ENCODE measurements at places on chromosomes 7 and 10. TPM values are rescaled to one million over a fixed set of nuclear protein-coding genes. Genes with fewer than 3 reads are reported as not detected.

DNA sequence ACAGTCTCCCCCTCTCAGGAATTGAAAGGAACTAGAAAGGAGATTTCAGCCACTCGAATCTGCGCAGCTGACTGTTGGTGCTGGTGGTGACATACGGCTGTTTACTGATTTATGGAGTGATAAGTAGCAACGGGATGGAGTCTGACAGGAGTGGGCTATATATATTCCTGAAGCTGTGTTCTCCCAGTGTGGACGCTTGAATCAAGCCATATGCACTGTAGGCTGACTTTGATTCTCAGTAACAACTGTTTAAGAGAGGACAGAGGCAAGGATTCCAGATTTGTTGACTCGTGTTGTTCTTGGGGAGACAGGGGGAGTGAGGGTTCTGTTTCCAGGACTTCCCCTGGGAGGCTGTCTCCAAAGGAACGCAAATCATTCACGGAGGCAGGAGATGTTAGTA lies 260.1 kb upstream of the AUTS2 start:
- no peak for DNase-seq
- H3K27ac ChIP-seq, result no peak overlapping the region
- no peaks in the 10 kb centered on the region for H3K4me1 ChIP-seq
- H3K27me3 ChIP-seq, result no peaks in the 10 kb centered on the region
- H3K36me3 ChIP-seq, result no peaks in the 10 kb centered on the region

Gene GRID2IP
- not detected for total RNA-seq

- DNase-seq, result no peak
- no peak overlapping the region for H3K27ac ChIP-seq
- H3K4me1 ChIP-seq, result no peaks in the 10 kb centered on the region
These were observed 53.0 kb upstream of the PDGFA start for GRCh38 chr7:572416-573268.

DNA sequence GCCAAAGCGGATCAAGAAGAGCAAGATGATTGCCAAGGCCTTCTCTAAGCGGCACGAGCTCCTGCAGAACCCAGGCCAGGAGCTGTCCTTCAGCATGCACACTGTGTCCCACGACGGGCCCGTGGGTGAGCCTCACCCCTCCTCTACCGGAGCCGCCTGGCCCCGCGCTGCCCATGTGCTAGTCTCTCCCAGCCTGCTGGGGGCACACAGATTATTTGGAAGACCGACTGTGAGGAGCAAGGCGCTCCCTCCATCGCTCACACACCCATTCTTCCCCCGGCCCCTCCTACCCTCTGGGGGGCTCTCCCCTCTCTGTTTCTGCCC lies 13.9 kb upstream of the AHCYL2 start:
- no peaks in the 10 kb centered on the region for H3K36me3 ChIP-seq
- H3K27me3 ChIP-seq, result no peaks in the 10 kb centered on the region
- H3K4me3 ChIP-seq, result no peak overlapping the region
- H3K4me1 ChIP-seq, result no peaks in the 10 kb centered on the region

GRCh38 chr10:106980495-106981451 lies 183.7 kb downstream of the SORCS1 start:
- H3K4me1 ChIP-seq, result no peaks in the 10 kb centered on the region
- no peak overlapping the region for H3K27ac ChIP-seq
- H3K36me3 ChIP-seq, result no peaks in the 10 kb centered on the region
- no peak for DNase-seq

Gene ADARB2
- total RNA-seq, result not detected

DNA sequence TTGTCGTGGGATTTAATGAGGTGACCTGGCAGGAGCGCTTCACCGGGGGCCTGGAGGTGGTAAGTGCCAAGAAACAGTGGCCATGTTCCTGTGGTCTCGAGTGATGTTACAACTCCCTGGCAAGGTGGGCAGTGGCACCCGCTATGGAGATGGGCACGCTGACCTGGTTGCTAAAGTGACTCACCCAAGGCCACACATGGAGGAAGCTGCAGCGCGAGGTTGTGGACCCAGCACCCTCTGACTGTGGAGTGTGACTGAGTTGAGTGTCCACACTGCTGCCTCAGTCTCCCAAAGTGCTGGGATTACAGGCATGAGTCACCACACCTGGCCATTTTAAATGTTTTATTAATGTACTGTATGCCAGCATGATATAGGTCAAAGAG lies 73.2 kb downstream of the RGS10 start:
- DNase-seq, result peak; percentile 36
- peaks cover 25% of the 10 kb centered on the region for H3K4me1 ChIP-seq
- H3K27ac ChIP-seq, result no peak overlapping the region

- H3K27me3 ChIP-seq, result no peaks in the 10 kb centered on the region
- no peak overlapping the region for H3K27ac ChIP-seq
- no peak for DNase-seq
- H3K4me3 ChIP-seq, result no peak overlapping the region
- no peaks in the 10 kb centered on the region for H3K4me1 ChIP-seq
- H3K36me3 ChIP-seq, result no peaks in the 10 kb centered on the region
These were observed 109.0 kb upstream of the ELMO1 start for GRCh38 chr7:37557571-37558209.

Gene ENTPD1
- not detected for total RNA-seq

DNA sequence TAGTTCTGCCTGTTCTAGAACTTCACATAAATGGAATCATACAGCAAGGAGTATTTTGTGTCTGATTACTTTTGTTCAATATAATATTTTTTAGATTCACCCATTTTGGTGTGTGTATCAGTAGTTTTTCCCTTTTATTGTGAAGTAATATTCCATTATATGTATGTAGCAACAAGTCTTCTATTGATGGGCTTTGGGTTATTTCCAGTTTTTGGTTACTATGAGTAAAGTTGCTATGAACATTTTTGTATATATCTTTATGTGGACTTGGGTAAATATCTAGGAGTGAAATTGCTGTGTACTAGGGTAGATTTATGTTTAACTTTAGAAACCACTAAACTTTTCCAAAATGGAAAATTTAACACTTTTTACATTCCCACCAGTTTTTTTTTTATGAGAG lies 35.7 kb downstream of the ADK start:
- no peak overlapping the region for H3K4me3 ChIP-seq
- H3K27me3 ChIP-seq, result no peaks in the 10 kb centered on the region
- peak; percentile 83 for DNase-seq
- H3K4me1 ChIP-seq, result peaks cover 55% of the 10 kb centered on the region
- peak overlapping the region; percentile 7 for H3K27ac ChIP-seq

Gene CCL26
- total RNA-seq, result 7.1 TPM

DNA sequence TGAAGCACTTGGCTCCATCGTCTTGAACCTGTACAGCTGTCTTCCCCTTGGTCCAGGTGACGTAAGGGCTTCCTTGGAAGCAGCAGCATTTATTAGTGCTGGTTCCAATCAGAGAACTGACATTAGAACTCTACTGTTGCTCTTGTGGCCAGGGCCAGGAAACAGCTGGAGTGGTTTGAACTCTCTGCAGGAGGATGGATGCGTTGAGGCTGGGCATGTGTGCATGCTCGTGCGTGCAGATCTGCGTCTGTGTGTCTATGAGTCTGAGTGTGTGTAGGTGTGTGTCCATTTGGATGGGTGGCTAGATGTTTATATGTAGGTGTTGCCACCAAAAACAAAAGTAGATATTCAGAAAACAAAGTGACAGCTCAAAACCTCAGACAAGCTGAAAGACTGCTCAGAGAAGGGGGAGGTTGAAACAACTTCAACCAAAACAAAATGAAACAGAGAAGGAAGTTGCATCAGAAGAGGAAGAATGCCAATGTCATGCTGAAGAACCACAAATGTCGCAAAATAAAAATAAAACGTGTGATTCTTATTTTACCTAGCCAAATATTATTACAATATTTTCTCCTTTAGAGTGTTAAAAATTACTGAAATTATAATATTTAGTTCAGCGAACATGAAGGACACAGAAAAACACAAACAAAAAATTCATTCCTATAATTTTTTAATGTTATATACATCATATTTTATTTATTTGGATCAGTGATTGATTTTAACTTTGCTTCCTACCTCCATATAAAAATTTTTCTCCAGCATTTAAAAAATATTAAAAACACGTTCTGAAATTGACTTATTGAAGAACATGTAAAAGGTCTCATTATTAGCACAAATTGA lies 96.1 kb upstream of the MKLN1 start:
- no peaks in the 10 kb centered on the region for H3K36me3 ChIP-seq
- H3K4me1 ChIP-seq, result peaks cover 14% of the 10 kb centered on the region
- H3K27me3 ChIP-seq, result no peaks in the 10 kb centered on the region
- H3K4me3 ChIP-seq, result no peak overlapping the region
- no peak for DNase-seq

Gene PON1
- not detected for total RNA-seq

- H3K4me3 ChIP-seq, result no peak overlapping the region
- H3K27ac ChIP-seq, result no peak overlapping the region
- no peaks in the 10 kb centered on the region for H3K27me3 ChIP-seq
- no peaks in the 10 kb centered on the region for H3K4me1 ChIP-seq
These were observed 111.6 kb downstream of the HTR5A start for GRCh38 chr7:155181768-155182167.

DNA sequence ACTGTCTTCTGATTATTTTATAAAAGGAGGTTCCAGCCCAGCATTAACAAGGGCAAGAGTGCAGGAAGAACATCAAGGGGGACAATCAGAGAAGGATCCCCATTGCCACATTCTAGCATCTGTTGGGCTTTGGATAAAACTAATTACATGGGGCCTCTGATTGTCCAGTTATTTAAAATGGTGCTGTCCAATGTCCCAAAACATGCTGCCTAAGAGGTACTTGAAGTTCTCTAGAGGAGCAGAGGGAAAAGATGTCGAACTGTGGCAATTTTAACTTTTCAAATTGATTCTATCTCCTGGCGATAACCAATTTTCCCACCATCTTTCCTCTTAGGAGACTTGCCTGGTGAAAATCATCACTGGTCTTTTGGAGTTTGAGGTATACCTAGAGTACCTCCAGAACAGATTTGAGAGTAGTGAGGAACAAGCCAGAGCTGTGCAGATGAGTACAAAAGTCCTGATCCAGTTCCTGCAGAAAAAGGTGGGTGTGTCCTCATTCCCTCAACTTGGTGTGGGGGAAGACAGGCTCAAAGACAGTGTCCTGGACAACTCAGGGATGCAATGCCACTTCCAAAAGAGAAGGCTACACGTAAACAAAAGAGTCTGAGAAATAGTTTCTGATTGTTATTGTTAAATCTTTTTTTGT lies 2.3 kb downstream of the IL6 start:
- no peaks in the 10 kb centered on the region for H3K36me3 ChIP-seq
- H3K4me1 ChIP-seq, result peaks cover 59% of the 10 kb centered on the region
- peak overlapping the region; percentile 97 for H3K27ac ChIP-seq

- H3K27me3 ChIP-seq, result no peaks in the 10 kb centered on the region
- H3K4me1 ChIP-seq, result peaks cover under 1% of the 10 kb centered on the region
- H3K27ac ChIP-seq, result no peak overlapping the region
- no peak for DNase-seq
- peaks cover 40% of the 10 kb centered on the region for H3K36me3 ChIP-seq
- H3K4me3 ChIP-seq, result no peak overlapping the region
These were observed 7.7 kb downstream of the EPHB4 start for GRCh38 chr7:100819586-100819985.

DNA sequence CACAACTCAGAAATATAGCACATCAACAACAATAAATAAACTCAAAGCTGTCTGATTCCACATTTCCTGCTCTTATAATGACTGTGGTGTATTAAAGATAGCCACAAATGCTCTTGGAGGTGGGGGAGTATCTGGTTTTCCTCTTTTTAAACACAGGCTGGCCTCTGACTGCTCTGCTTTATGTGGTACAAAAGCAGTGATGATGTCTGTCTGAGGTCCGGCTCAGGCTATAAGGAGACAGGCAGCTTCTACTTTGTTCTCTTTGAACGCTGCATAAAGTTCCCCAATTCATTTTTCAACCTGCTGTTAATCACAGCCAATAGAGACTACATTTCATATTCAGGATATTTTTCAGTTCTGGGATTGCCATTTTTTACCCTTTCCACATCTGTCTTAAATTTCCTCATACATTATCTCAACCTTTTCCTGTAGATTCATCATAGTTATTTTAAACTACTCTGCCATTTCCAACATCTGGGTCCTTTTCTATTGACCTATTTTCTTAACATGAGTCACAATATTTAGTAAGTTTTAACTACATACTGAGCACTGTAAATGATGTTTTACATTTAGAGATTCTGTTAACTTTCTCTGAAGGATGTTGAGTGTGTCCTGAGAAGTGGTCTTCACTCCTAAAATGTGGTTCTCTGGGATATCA lies 64.9 kb downstream of the CRPPA start:
- H3K27ac ChIP-seq, result no peak overlapping the region
- H3K27me3 ChIP-seq, result no peaks in the 10 kb centered on the region
- no peaks in the 10 kb centered on the region for H3K36me3 ChIP-seq
- DNase-seq, result no peak
- no peak overlapping the region for H3K4me3 ChIP-seq

Gene ANKRD1
- 3.5 TPM for total RNA-seq
